NCI-H1092 treated with DMSO at 0.1 percent for 48 hours (cell line): ENCODE measurements at places on chromosomes 2 and 18.

DNA sequence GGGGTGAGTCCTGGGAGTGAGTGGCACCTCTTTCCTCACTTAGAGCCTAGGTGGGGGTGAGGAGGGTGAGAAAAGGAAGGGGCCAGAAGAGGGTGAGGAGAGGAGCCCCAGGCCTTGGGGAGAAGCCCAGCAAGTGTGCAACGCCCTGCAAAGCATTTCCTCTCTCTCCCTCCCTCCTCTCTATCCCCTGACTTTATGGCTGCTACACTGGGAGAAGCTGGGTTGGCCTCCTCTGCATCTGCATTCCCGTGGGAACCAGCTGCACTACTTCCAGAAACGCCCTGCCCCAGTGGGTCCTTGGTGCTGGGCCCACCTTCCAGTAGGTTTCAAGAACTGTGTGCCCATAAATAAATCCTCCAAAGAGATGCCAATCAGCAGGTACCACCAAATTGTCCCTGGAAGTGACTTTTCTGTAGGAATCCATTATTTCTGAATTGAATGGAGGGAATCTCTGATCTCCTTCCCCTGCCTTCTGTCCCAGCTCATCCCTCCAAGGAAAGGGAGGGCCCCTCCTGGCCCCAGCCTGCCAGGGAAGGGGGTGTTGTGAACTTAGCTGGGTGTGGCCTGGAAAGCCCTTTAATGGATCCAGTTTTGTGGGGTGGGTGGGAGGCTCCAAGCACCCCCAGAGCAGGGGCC lies 95.7 kb upstream of the BOD1L2 start:
- no peak for DNase-seq

DNA sequence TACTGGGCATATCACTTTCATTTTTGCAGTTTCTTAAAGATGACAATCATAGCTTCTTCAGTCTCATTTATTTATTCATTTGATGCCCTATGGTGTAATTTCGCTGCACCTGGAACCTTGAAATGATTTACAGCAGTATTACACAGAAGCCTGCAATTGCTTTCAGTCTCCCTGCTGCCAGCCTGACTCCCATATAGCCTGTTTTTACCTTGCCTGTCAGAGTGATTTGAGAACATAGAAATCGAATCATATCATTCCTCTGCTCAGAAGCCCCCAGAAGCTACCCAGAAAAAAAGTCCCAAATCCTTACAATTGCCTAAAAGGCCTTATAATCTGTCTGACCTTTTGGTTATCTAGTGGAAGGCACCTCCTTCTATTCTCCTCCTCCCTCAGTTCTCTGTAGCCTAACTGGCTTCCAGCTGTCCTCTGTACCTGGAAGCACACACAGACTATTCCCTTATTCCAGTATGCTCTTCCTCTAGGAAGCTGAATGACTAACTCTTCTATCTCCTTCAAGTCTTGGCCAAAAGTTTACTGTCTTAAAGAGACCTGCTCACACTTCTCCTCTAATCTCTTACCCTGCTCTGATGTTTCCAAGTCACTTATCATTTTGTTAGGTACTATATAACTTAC lies 12.6 kb downstream of the SCN3A start:
- DNase-seq: peak; percentile 60

- DNase-seq: no peak
Measured at GRCh38 chr2:170456914-170457313, 258.2 kb upstream of the SP5 start.

GRCh38 chr2:83633423-83633822 lies 825.7 kb downstream of the SUCLG1 start:
- DNase-seq: no peak

DNA sequence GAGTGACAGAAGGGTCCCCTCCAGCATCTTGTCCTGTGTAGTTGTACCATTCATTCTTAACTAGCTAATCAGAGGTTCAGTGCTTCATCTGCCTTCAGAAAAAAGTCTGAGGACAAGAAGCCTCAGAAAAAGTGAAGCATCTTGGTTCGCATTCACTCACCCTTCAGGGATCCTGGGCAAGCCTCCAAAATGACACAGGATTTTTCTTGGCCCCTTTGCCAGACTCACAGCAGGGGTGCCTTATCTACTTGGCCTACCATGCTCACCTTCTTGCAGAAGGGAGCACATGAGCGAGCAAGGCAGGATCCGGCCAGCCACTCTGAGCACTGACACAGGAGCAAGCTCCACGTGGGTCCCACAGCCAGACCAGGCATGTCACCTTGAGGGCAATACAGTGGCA lies 43.1 kb upstream of the XDH start:
- no peak for DNase-seq

GRCh38 chr2:108413711-108414095 lies 35.3 kb upstream of the GCC2 start:
- DNase-seq: no peak

DNA sequence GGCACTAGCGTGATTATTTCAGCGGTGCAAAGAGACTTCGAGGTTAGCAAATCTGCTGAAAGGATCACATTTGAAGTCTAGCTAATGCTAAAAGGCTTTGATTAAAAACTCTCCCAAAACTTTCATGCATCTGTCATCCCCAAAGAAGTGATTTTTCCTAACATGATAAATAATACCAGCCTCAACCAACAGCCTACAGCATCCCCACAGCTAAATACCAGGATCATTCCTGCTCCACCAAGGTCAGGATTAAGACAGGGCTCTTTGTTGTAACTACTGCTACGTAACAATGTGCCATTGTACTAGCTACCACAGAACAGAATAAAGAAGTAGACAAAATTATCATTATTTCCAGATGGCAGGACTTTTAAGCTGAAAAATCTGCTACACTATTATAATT lies 1.6 kb downstream of the OR6B3 start:
- DNase-seq: no peak

DNA sequence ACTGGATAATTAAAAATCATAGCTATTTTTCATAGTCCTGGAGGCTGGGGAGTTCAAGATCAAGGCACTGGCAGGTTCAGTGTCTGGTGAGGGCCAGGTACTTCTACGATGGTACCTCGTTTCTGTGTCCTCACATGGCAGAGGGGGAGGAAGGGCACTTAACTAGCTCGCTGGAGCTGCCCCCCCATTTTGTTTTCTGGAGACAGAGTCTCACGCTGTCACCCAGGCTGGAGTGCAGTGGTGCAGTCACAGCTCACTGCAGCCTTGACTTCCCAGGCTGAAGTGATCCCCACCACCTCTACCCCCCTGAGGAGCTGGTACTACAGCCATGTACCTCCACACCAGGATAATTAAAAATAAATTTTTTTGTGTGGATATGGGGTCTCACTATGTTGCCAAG lies 40.3 kb downstream of the ASB1 start:
- DNase-seq: no peak

GRCh38 chr18:38923126-38923525 lies 1357.5 kb upstream of the CELF4 start:
- DNase-seq: no peak

DNA sequence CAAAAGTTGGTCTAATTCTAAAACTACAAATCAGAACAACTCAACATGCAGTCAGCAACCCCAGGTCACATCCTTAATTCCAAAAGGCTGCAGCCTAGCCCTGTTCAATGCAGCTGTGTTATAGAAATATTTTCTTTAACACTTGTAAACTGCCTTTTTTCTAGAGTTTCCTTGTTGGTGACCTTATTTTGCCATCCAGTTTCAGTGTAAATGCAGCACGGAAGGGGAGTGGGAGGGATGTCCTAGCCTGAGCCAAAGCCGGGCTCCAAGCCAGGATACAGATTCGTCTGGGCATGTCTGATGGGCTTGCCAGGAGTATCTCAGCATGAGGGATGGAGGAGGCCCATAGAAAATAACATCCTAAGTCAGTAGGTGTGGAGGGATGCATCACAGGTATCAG lies 17.7 kb upstream of the SP3 start:
- DNase-seq: peak; percentile 35

DNA sequence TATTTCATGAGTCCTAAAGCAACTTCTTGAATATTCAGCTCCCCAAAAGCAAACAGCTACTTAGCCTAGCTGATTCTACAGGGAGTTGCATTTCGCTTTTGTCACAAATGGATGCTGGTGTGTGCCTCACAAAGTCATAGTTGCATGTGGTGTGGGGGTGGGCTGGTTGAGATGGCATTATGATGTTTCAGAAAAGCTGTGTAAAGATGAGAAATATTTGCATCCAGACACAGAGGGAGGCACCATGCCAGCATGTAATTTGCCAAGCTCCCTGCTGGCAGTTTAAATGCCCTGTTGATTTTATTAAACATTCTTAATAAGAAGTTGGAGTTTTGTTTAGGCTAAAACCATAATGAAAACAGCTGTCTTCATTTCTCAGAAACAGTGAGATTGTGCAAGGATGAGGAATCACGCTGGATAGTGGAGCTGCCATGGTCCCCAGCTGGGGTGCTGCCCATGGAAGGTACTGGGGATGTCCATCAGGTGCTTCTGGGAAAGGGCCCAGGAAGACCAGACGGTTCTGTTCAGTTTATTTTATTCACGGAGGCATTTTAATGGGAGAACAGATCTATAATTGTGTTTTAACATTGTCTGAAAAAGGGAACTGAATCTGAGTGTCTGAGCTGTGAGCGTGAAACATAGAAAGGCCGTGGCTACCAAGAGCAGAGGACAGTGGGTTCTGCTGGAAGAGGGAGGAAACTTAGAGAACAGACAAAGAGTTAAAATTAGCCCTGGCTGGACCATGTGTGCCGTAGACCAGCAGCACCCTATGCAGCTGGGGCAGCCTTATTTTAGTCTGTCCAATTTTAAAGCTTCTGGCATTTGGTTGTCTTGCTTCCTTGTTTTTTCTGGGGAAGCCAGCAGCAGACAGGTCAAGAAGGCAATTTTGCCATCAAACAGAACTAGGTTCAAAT lies 177.1 kb downstream of the FAM210A start:
- DNase-seq: no peak

- no peak for DNase-seq
Measured at GRCh38 chr2:71347517-71347916, 15.9 kb downstream of the ZNF638 start.

DNA sequence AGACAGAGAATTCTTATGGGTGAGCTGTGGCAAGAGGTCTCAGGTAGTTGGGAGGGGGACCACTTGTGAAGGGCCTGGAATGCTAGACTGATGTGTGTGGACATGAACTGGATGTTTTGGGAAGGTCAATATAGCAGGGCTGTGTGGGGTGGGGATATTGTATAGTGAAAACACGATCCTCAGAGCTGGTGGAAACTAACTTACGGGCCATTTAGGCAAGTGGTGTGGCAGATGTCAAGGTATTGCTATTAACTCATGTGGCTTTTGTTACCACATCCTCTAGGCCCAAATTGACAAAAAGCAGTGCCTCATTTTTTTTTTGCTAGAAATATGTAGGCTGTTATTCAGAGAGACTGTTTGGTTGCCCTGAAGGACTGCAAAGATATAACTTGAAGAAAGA lies 8.0 kb upstream of the GALNT1 start:
- no peak for DNase-seq

DNA sequence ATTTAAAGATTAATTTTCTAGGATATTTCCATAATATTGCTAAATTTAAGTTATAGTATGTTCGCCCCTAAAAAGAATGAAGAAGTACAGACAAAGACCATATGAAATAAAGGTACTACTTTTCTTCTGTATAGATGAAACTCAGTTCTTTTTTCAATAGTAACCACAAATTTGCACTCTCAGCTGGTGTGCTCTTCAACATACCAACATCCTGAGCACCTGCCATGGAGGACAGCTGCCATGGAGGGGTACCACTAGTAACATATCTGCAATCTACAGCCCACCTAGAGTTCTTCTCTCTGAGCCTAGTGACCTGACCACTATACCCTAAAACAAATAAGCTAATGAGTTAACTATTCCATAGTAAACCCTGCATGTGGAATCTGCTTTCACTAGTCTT lies 36.8 kb upstream of the ERCC3 start:
- no peak for DNase-seq

DNA sequence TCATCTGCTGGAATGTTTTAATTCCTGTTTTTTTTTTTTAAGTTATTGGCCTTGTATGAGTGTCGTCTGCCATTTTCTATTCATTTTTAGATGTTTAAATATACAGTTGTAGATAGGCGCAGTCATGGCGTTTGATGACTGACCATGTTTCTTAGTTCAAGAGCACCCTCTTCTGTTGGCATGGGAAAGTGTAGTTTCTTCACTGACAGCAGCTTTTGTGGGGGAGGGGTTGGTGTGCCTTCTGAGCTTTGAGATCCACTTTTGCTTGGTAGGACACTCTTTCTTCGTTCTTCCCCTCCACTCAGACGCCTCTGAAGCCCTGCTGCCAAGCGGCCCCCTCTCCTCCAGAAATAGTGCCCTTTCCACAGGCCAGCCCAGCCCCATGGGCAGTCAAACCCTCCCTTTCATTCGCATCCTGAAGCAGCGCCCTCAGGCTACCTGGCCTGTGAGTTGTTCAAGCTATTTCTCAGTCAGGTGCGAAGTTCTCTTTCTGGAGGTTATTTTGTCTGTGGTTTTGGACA lies 492.0 kb downstream of the TNS1 start:
- DNase-seq: peak; percentile 86

- DNase-seq: no peak
Measured at GRCh38 chr2:235527806-235528469, 34.1 kb downstream of the AGAP1 start.

DNA sequence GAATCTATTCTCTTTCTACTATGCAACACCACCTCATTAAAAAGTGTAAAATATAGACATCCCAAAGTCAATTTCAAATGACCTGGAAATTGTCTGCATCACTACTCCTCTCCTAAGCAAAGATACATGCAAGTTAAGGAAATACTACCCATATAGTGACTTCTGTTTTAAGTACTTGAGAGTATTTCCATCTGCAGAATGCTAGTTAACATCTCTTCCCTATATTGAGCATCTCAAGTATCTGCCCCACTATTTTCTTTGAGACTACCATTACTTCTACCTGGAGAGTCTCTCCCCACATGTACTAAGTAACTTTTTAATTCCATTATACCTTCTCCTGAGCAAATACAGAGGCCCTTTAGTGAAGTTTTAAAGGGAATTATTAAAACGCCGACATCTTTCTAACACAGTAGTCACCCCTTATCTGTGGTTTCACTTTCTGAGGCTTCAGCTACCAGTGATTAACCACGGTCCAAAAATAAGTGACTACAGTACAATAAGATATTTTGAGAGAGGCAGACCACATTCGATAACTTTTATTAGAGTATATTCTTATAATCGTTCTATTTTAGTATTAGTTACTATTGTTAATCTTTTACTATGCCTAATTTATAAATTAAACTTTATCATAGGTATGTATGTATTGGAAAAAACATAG lies 21.8 kb downstream of the CWC22 start:
- no peak for DNase-seq

GRCh38 chr18:13318731-13319501 lies 100.4 kb downstream of the LDLRAD4 start:
- DNase-seq: no peak

GRCh38 chr2:235976956-235977355 lies 191.2 kb downstream of the GBX2 start:
- no peak for DNase-seq

GRCh38 chr2:10297191-10297830 lies 5.4 kb upstream of the HPCAL1 start:
- DNase-seq: no peak

DNA sequence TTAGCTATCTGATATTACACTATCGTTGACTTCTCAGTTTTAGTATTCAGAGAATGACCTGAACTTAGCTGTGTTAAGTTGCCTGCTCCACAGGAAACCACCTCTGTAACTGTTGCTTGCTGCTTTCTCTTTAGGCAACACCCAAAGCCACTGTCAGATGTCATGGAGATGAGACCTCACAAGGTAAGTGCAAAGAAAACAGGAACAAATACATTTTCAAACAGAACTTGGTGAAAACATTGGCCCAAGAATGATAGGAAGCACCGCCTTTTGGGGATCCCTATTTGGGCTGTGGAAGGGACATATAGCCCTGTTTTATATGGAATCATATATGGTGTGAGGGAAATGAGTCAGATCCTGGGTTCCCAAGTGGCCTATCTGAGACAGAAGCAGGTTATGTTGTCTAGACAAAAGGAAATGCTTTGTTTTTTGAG lies 143.4 kb downstream of the UBE2E3 start:
- no peak for DNase-seq
